ENCODE measurements at places on chromosomes 5 and 9.

DNA sequence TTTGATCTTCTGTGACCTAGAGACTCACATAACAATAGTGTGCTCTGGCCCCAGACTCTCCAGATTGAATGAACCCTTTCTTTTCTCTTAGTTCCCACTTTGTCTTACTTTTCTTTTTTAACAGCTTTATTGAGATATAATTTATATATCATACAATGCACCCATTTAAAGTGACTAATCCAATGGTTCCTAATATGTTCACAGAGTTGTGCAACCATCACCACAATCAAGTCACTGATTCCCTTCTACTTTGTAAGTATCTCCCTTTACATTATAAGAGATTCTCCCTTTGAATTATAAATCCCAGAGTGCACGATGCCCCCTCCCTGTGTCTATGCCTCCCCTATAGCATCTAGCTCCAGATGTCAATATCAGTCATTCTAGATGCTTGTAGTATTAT lies 172.4 kb downstream of the HINT1 start:
- no peak for DNase-seq

- no peak for DNase-seq
These were observed 522.2 kb downstream of the CSNK1G3 start for GRCh38 chr5:124034083-124034700.

GRCh38 chr5:101663543-101663942 lies 632.5 kb downstream of the SLCO4C1 start:
- no peak for DNase-seq

DNA sequence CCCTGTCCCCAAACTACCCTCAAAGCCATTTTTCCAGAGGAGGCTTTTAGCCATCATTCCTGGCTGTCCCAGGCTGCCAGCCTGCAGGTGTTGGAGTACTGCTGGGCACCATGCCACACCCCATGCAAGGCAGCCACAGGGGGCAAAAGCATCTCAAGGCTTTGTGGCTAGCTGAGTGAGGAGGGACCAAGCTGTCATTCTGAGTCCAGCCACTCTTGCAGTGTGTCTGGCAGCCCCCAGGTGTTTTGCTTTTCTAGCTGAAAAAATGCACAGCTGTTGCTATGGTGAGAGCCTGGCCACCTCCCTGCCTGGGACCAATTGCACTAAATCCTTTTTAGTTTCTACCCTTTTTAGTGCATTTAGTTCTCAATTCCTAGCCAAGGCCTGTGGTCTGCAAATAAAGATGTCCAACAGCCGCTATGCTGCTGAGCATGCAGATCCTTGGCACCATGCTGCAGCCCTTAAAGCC lies 50.4 kb upstream of the PTGS1 start:
- DNase-seq, result no peak

DNA sequence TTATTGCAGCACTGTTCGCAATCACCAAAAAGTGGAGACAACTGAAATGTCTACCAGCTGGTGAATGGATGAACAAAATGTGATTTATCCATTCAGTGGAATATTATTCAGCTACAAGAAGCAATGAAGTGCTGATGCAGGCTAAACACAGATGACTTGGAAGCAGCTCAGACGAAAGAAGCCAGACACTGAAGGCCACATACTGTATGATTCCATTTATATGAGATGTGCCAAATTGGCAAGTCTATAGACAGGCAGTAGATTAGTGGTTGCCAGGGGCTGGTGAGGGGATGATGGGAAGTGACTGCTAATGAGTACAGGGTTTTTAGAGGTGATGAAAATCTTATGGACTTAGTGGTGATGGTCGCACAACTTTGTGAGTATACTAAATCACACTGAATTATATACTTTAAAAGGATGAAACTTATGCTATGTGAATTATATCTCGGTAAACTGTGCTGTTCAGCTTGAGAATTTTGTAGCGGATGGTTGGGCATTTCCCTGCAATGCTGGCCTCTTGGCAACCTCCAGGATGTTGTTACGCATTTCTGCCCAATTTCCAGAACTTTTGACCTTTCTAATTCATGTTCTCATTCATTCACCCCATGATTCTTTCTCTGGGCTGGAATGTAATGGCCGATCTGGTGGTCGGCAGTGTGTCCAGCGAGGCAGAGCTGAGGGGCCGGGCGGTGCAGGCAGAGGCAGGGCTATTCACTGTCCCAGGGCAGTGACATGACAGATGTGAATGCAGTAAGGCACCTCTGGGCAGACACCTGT lies 22.0 kb upstream of the WNK2 start:
- no peak for DNase-seq

DNA sequence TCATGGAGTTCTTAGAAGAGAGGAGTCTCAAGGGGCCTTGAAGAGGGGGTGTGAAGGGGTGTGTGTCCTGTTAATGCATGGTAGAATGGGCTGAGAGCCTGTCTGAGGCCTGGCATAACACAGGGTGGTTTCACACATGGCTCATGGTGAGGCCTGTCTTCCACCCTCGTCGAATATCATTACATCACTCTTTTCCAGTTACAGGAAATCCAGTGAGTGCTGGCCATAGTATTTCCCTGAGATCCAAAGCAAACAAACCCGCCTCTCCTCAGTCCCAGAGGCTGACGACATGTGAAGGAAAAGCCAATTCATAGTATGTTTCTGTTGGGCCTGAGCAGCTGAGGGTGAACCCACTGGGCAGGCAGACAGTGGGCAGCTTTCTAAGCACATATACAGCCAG lies 159.4 kb upstream of the NR3C1 start:
- DNase-seq, result no peak

DNA sequence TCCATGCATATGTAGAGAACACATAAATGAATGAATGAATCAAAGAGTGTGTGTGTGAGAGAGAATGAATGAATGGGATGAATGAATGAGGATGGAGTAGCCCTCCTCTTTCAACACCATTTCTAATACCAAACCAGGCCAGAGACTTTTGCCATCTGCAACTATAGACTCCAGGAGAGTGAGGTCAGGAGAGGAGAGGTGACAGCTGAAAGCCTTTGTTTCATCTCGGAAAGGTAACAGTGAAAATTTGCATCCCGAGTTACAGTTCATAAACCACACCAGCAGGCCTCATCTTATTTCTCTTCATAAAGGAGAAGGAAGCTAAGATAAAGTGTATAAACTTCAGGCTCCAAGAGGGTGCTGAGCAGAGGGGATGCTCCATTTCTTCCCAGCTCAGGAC lies 255.3 kb upstream of the KLF4 start:
- peak; percentile 38 for DNase-seq

- DNase-seq, result no peak
These were observed 44.3 kb upstream of the MAMDC2 start for GRCh38 chr9:69999315-69999714.

DNA sequence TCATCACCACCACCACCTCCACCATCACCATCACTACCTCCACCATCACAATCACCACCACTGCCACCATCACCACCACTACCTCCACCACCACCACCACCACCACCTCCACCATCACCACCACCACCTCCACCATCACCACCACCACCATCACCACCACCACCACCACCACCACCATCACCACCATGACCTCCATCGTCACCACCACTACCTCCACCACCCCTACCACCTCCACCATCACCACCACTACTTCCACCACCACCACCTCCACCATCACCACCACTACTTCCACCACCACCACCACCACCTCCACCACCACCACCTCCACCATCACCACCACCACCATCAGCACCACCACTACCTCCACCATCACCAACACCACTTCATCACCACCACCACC lies 23.5 kb upstream of the ADCY2 start:
- peak; percentile 4 for DNase-seq

GRCh38 chr5:169700611-169701010 lies 63.5 kb downstream of the DOCK2 start:
- no peak for DNase-seq

- DNase-seq, result no peak
These were observed 211.2 kb downstream of the SAXO1 start for GRCh38 chr9:18821788-18822187.

GRCh38 chr9:137041124-137041523 lies 4.9 kb downstream of the NPDC1 start:
- DNase-seq, result no peak

DNA sequence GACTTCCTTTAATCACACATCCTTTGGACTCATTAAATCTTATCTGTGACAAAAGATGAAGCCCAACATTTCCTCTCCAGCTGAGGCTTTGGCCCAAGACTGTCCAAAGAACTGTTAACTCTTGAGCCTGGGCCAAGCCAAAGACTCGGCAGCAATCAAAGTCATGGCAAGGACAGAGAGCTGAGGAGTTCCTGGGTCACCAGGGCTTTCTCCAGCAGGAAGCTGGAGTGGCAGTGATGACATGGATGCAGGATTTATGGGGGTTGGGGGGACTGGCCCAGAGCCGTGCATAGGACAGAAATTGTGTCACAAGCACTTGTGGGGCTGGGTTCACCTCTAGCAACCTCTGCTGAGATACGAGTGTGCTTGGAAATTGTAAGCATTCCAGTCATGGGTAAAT lies 440.3 kb downstream of the PLK2 start:
- no peak for DNase-seq

GRCh38 chr9:136316271-136316751 lies 11.0 kb upstream of the GPSM1 start:
- DNase-seq, result no peak

GRCh38 chr5:139461698-139462097 lies 845 bp downstream of the ECSCR start:
- no peak for DNase-seq

DNA sequence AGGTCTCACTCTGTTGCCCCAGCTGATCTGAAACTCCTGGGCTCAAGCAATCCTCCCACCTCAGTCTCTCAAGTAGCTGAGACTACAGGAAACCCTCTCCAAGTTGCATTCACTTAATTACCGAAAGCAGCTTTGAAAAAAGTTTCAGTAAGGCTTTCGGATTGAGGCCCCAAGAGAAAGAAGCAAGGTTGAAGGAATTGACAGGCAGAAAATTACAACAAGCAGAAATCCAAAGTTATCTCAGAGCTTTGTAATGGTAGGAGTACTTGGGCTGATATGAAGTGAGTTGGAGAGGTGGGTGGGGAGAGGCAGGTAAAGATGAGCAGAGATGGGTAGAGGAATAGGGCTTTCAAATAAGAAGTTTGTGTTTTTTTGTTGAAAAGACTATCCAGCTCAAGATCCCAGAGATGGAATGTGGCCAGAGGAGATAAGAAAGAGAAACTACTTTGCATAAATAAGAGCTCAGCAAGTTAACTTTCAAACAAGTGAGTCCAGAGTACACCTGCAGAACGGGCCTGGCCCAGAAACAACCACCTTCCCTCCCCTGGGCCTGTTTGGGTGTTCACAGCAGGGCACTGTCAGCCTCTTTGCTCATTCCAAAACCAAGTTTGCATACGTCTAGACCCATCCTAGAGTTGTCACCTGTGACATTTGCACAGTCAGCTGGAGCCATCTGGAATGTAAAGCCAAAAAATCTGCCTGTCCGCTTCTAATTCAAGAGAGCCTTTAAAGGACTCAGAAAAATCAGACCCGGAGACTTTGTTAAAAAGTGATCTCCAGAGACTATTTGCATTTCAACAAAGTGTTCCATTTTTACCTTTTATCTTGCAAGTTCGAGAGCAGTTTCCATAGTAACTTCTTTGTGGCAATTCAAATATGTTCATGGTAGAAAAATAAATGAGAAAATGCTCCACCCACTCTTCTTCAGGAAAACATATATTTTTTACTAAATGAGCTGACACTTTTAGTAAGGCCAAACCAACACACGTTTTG lies 2.2 kb upstream of the CLINT1 start:
- DNase-seq, result peak; percentile 95

GRCh38 chr9:118693645-118694044 lies 675.6 kb downstream of the BRINP1 start:
- DNase-seq, result no peak

DNA sequence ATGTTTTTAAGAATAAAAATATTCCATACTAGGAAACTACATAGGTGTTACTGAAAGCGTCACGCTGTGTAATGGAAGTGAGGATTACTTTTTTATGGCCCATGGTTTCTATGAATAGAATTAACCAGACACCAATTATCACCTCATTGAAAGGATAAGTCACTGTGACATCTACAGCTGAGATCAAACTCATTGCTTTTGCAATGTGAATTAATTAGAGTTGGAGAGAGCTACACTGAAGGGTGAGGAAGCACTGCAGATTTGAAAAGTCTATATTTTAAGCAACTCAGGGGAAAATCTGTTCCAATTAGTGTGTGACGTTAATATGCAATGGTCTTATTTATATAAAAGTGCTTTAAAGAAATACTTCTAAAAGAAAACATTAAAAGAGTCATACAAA lies 1300.1 kb upstream of the DMAC1 start:
- DNase-seq, result no peak

- DNase-seq, result no peak
These were observed 2.2 kb downstream of the UBTD2 start for GRCh38 chr5:172281346-172281745.

GRCh38 chr9:100216178-100216787 lies 117.2 kb downstream of the INVS start:
- DNase-seq, result peak; percentile 86

DNA sequence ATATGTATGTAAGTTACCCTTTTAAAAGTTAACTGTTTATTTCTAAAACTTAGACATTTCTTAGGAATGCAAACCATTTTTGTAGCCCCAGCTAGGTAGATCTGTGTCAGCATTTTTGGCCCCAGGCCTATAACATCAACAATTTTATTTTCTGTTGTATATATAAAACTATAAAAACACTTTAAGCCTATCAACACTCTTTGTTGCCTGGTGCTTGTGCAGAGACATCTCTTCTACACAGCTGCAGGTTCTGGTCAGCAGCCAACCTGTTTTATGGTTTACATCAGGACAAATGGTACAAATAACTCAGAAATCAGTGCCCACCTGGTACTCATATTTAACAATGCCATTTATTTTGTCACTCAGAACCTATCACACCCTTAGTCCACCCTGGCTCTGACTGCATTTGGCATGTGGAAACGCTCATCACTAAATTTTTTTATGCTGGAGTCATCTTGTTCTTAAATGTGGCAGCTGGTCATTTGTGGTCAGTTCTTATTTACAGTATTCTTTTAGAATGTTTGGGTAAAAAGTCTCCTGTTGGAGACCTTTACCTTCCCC lies 173.4 kb downstream of the DNAH5 start:
- no peak for DNase-seq

DNA sequence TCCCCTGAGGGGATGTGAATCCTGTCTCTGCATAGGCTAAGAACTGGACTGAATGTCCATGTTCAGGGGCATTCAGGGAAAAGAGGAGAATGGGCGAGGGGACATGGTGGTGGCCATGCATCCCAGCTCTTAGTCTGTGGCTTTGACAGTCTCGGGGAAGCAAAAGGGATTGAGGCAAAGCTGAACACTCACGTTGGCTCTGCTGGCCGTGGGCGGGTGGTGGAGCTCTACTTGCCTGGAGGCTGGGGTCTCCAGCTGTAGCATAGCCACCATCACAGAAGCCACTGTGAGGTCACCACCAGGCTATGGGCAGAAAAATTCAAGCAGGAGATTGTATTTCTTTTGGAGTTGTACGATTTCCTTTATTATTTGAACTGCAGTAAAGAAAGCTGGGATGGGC lies 4.1 kb downstream of the GARIN3 start:
- no peak for DNase-seq

- no peak for DNase-seq
These were observed 377.1 kb downstream of the PRDM9 start for GRCh38 chr5:23884405-23885031.

- no peak for DNase-seq
These were observed 52.3 kb downstream of the MYO10 start for GRCh38 chr5:16883806-16884205.

- DNase-seq, result no peak
These were observed 229.8 kb downstream of the DRD1 start for GRCh38 chr5:175214152-175214551.

- DNase-seq, result no peak
These were observed 41.0 kb downstream of the FXN start for GRCh38 chr9:69076550-69076949.
